ENCODE measurements at places on chromosomes 7 and 10.

DNA sequence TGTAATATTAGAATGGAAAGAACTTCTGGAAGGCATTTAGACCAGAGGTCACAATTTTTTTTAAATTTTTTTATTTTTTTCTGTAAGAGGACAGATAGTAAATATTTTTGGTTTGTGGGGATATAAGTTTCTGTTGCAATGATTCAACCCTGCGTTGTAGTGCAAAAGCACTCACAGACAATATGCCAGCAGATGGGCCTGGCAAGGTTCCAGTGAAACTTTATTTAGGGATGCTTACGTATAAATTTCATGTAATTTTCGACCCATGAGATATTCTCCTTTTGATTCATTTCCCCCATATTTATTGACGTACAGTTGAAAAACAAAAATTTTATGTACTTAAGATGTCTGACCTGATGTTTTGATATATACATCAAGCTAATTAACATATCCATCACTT lies 72.8 kb upstream of the NMT2 start:
- no peak for DNase-seq

- no peak for DNase-seq
Observed at GRCh38 chr7:71132377-71133231, 660 bp downstream of the GALNT17 start.

GRCh38 chr10:31112961-31113360 lies 81.3 kb upstream of the ZNF438 start:
- DNase-seq: no peak

GRCh38 chr7:64613653-64614052 lies 50.8 kb upstream of the ZNF680 start:
- no peak for DNase-seq

- no peak for DNase-seq
Observed at GRCh38 chr10:110530131-110530831, 32.6 kb downstream of the DUSP5 start.

- no peak for DNase-seq
Observed at GRCh38 chr7:116455009-116455408, 44.5 kb upstream of the CAV2 start.

- DNase-seq: no peak
Observed at GRCh38 chr10:16828701-16829175, 11.5 kb upstream of the RSU1 start.

Data from stimulated activated naive CD8-positive, alpha-beta T cell treated with anti-CD3 and anti-CD28 coated beads, Interleukin-15, amount 100 ng/mL, for 72 hours (primary cell).